GF-D8 (cell line): ENCODE measurements at places on chromosomes 2 and 18.
A peak's percentile ranks its signal among the peaks of the same experiment; 100 is the strongest.

DNA sequence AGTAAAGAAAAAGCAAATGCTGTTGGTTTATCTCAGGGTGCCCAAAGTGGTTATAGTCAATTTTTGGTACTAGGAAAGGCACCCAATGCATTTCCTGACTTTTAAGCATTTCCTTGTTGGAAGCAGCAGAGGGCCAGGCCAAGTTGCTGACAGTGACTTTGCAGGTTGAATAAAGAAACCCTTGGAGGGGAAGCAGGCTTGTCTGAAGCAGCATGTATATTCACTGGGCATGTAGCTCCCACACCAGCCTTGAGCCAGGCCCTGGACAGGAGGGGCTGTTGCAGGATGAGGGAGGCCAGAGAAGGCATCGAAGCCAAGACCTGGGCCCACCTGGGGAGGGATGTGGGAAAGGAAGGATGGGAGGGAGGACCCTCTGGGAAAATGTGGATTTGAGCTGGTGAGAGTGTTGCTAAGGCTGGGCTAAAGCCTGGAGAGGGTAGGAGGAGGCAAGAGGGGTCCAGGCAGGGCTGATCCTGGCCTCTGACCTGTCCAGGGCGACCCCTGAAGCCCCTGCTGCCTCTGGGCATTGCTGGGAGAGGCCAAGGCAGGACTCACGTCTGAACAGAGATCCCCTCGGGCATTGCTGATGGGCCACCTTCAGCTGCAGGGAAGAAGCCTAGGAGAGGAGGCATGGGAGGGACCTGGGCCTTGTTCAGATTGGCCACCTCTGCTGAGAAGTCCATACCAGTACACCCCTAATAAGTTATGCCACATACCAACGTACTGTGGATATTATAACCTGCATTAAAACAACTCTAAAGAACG lies 79.6 kb downstream of the STPG4 start:
- no peak for DNase-seq

DNA sequence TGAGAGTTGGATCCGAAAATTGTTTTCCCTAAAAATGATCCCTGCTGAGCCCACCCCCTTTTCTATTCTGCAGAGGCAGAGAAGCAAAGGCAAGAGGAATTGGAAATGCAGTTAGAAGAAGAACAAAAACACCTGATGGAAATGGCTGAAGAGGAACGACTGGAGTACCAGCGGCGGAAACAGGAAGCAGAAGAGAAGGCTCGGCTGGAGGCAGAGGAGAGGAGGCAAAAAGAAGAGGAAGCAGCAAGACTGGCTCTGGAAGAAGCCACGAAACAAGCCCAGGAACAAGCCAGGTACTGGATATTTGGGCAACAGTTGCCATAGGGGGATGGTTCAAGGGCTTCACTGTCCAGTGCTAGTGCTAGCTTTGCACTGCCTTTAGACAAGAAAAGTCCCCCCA lies 41.7 kb downstream of the SUMO1 start:
- DNase-seq = peak; percentile 9

GRCh38 chr2:148614322-148615049 lies 30.1 kb upstream of the EPC2 start:
- DNase-seq = peak; percentile 24

GRCh38 chr2:46487667-46488335 lies 8.4 kb downstream of the TMEM247 start:
- DNase-seq = no peak

- no peak for DNase-seq
Measured at GRCh38 chr18:74226156-74226555, 65.6 kb downstream of the CYB5A start.

DNA sequence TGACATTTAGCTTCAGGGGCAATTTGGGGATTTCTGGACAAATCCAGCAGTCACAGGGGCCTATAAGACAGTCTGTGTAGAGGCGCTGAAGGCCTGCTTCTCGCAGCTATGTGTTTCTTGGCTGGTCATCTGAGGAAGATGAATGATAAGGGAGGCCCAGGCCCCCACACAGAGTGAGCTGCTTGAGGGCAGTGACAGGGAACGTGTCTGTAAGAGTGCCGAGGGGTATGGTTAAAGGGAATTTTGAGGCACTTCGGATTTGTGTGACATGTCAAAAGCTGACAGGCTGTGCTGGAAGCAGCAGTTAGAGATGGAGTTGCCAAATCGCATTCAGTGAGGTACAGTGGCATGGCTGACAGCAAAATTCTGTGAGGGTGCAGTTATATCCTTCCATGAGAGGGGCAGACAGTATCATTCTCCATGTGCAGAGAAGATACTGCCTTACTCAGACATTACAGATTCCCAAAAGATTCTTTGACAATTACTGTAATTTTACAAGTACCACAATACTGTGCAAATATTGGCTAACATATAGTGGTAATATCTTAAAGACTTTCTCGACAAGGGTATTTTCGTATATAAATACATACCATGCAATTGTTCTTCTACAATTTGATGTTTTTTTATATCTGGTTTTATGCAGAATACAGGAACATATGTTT lies 74.0 kb downstream of the CERS6 start:
- DNase-seq = no peak

GRCh38 chr2:189834059-189834458 lies 49.8 kb downstream of the PMS1 start:
- no peak for DNase-seq

GRCh38 chr2:166057370-166058164 lies 70.3 kb downstream of the SCN1A start:
- no peak for DNase-seq

GRCh38 chr18:1370552-1370951 lies 465.9 kb downstream of the ADCYAP1 start:
- no peak for DNase-seq

DNA sequence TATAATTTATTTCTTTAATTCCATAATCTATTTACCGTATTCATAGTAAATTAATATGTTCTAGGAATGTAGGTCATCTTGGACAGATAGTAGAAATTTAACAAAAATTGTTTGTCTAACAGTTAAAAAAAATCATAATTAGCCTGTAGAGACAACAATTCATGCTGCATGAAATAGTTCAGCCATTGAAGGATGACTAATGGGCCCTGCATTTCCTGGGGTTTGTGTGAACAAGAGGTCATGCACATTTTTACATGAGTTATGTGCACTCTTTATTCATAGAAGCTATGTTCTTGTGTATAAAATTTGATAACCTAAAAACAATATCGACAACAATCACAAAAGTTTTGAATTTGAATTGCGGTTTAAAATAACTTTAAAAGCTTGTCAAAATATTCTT lies 1663.6 kb downstream of the SUCLG1 start:
- no peak for DNase-seq

- no peak for DNase-seq
Measured at GRCh38 chr2:179692610-179693009, 168.8 kb downstream of the ZNF385B start.

DNA sequence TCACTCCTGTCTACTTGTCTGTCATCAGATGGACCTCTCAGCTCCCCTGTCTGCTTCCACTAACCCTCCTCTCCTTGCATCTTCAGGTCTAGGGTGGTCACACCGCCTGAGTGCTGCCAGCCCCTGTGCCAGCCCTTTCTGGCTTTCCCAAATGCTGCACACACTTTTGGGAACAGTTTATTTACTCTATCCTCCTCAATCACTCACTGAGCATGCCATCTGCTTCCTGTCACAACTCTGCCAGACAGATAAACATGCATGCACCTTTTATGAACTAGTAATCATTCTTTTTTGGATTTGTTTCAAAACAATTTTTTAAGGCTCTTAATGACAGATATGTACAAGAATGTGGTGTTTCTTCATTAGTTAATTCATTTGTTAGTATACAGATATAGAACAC lies 56.3 kb upstream of the CCDC195 start:
- DNase-seq = no peak

GRCh38 chr18:9389706-9390105 lies 55.1 kb downstream of the TWSG1 start:
- no peak for DNase-seq

GRCh38 chr2:67955748-67956603 lies 106.8 kb downstream of the C1D start:
- no peak for DNase-seq

- no peak for DNase-seq
Measured at GRCh38 chr2:106078096-106078495, 116.0 kb downstream of the UXS1 start.

DNA sequence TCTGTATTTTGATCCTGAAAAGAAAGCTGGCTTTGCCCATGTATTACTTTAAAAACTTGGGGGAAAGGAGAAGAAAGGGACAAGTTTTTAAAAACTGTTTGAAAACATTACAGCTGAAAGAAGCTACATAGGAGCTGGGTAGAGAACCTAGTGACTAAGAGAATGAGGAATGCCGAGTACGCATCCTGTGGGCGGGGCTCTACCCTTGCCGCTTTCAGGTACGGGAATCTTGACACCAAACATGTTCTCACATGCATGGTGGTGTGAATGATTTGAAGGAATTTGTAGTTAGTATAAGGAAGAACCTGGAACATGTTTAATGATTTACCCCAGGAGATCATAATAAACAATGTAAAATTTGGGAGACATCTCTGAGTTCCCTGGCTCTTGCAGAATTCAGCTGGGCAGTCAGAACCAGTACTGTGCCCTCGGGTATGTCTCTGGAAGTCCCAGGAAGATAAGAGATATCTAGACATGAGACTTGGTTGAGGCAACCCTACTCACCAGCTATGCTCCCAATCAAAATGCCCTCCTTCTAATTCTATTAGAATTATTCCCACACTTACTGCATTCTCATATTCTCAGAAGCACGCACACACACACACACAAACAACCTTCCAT lies 16.5 kb upstream of the TGFA start:
- no peak for DNase-seq

DNA sequence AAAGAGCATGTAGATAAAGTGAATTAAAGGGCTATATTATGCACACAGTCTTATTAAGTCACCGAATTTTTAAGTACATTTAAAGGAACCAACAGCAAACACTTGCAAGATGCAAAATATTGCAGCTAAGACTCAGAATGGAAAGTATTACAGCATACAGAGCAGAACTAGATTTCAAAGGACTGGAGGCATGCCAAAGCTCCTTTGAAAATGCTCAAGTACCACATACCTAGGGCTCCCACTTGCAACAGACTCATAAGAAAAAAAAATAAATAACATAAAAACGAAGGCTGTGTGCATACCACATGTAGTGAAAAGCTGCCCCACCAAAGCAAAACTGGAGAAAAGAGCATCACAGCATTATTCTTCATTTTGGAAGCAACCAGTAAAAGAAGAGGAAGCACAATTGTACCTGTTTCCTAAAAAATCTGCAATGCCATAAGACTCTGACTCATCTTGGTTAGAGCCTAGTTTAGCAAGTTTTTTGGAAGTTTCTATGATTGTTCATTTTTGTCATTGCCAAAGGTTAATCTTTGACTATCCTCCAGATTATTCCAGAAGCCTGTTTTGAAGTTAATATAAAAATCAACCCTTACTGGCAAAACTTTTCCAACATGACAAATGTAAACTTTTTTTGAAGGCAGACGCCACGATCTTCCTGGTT lies 306.0 kb upstream of the COL3A1 start:
- DNase-seq = no peak

- no peak for DNase-seq
Measured at GRCh38 chr18:6505498-6505875, 90.8 kb upstream of the L3MBTL4 start.

- no peak for DNase-seq
Measured at GRCh38 chr18:2513616-2514015, 57.7 kb downstream of the METTL4 start.

DNA sequence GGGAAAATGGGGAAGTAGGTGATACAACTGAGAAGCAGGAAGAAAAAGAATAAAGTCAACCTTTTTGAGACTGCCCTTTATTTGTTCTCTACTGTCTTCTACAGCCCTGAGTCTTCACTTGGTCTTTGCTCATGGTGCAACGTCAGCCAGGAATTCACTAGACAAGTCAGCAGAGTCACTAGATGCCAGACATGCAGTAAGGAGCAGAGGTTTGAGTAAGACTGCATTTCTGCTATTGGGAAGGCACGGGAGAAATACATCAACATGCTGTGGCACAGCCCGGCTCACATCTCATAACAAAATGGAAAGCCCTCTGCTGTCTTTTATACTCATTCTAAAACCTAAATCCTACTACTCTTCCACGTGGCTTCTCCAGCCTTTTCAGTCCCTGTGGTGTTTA lies 67.1 kb downstream of the PRELID3A start:
- DNase-seq = no peak

DNA sequence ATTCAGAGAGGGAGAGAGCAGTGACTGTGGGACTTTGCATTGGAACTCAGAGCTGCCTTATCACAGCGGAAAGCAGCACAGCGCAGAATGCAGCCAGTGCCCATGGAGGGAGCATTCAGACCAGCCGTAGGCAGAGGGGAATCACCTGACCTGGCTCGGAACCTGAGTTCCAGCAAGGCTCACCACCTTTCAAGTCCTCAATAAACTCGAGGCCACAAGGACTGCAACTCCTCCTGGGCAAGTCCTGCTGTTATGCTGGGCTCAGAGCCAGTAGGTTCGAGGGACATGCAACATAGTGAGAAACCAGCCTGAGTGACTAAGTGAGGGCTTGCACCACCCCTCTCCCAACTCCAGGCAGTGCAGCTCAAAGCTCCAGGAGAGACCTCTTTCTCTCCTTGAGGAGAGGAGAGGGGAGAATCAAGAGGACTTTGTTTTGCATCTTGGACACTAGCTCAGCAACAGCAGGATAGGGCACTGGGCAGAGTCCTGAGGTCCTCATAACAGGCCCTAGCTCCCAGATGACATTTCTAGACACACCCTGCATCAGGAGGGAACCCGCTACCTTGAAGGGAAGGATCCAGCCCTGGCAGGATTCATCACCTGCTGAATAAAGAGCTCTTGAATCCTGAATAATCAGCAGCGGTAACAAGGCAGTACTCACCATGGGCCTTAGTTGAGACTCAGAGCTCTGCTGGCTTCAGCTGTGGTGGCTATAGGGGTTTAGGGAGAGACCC lies 136.8 kb upstream of the OTOS start:
- no peak for DNase-seq

GRCh38 chr2:166158546-166158945 lies 30.7 kb upstream of the SCN1A start:
- DNase-seq = no peak

DNA sequence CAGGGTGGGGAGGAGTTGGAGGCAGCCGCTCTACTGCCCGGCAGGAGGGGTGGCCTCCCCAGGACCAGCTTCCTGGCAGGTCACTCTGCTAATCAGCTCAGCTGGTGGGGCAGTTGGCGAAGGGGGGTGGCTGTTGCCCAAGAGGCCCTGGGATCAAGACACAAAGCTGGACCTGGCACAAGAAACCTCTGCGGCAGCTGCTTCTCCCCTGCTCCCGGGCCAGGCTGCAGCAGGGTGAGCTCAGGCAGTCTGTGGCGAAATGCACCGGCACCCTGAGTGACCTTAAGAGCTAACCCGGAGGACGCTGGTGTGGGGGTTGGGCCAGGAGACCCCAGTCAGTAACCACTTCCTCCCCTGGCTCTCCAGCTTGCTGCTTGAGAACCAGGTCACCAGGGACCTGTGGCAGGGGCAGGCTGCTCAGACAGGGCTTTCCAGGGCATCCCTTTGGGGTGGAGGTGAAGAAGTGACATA lies 31.1 kb downstream of the TOGARAM2 start:
- peak; percentile 91 for DNase-seq

DNA sequence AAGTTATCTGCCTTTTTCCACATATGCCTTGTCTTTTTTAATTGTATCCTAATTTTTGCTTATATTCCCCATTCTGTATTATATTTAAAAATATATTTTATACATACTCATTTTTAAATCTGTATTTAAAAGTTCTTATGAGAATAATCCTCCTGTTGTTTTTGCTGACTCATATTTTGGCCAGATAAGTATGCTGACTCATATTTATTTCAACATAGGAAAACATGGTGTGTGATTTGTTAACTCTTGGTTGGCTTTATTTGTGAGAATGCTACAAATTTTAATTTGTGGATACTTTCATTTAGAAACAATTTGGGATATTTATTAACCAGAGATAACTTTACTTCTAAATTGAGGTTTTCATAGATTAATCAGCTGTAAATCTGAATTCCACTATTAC lies 587.7 kb downstream of the CPS1 start:
- no peak for DNase-seq

- no peak for DNase-seq
Measured at GRCh38 chr2:55957142-55957541, 33.6 kb upstream of the EFEMP1 start.
